Thyroid gland (tissue), 4 donors: ENCODE measurements at places on chromosomes 4 and X. TPM values are rescaled to one million over a fixed set of nuclear protein-coding genes. Genes with fewer than 3 reads are reported as not detected.

Gene SPACA5
- total RNA-seq = not detected

Gene HMGB3
- total RNA-seq = 8.8 TPM

Gene SPANXD
- total RNA-seq = not detected

Gene CENPVL3
- not detected for total RNA-seq

- DNase-seq = no peak
These were observed 468.5 kb downstream of the PDGFC start for GRCh38 chr4:156503119-156503518.

DNA sequence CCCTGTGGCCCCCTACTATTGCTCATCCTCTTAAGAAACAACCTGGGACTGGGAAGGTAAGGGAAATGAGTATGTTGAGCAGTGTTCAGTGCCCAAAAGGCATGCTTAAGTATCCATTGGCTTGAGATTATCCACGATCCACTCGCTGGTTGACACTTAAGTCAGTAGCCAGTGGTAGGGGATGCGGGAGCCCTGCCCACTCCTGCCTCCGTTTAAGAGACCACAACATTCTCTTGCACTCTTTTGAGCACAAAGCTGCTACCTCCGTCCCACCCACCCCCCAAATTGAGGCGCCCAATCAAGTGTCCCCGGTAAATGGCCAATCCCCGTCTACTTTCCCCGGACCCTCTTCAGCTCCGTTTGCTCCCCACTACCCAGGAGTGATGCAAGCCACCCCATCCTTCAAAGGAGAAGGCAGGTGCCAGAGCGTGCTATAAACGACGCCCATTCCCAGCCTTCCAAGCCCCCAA lies 25.0 kb downstream of the UTP14A start:
- DNase-seq = peak; percentile 23

DNA sequence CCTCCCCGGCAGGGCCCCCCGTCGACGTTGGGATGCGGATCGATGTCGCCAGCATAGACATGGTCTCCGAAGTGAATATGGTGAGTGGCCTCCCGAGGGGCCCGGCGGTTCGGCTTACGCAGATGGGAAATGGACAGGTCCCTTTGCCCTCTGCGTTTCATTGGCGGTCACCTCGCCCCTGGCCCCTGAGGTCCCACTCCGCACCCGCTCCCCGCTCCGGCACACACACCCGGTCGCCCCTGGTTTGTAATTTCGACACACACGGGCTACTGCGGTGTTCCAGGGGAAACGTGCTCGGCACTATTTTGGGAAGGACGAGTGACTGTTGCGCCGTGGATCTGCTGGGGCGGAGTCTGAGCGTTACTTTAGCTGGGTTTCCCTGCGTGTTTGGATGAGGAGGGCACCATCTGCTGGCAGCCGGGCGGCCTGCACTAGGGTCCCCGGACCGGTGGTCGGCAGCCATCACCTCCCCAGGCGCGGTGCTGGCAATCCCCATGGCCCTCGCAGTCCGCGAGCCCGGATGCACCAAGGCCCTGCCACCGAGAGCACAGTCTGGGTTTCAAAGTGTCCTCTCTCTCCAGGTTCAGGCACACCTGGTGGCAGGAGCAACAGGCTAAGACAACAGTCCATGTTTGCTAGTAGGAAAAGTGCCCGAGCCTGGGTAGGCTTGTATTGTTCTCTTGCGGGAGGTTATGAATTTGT lies 1.2 kb downstream of the GABRB1 start:
- DNase-seq = peak; percentile 52

DNA sequence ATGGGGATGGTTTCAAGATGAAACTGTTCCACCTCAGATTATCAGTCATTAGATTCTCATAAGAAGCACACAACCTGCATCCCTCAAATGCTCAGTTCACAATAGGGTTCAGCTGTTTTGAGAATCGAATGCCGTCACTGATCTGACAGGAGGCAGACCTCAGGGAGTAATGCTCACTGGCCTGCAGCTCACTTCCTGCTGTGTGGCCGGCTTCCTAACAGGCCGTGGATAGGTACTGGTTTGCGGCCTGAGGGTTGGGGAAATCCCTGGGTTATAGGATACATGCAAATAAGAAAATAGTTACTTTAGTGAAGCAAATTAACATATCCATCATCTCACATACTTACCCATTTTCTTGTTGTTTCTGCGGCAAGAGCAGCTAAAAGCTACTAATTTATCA lies 160.4 kb downstream of the MAD2L1 start:
- DNase-seq = no peak

DNA sequence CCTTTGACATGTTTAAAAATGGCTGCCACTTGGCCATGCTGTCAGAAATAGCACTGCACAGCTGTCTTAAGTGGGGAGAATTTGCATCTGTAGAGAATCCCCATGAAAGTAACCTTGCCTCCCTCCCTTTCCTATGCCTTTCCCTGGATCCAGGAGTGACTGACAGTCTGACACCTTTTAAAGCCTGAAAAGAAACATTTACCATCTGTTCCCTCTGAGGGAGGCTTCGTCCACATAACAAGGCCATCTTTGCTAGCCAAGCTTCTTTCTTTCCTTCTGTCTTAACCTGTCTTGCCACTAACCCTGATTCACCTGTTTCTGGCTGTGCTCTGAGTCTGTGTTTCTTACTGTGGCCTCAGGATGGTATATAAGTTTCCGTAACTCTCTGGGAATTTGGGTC lies 21.3 kb upstream of the AADAT start:
- no peak for DNase-seq

GRCh38 chr4:61094854-61095598 lies 105.1 kb upstream of the ADGRL3 start:
- no peak for DNase-seq

DNA sequence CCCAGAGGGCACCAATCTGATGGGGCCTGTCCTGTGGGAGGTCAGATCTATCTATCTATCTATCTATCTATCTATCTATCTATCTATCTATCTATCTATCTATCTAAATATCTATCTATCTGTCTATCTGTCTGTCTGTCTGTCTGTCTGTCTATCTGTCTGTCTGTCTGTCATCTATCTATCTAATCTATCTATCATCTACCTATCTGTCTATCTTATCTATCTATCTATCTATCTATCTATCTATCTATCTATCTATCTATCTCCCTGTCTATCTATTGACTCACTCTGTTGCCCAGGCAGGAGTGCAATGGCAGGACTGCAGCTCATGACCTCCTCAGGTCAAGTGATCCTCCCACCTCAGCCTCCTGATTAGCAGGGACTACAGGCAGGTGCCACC lies 155.7 kb upstream of the STX18 start:
- no peak for DNase-seq
